Memory B cell (primary cell): ENCODE measurements at places on chromosomes 16 and 17.

- no peak for DNase-seq
Measured at GRCh38 chr16:54334208-54334607, 47.6 kb upstream of the IRX3 start.

DNA sequence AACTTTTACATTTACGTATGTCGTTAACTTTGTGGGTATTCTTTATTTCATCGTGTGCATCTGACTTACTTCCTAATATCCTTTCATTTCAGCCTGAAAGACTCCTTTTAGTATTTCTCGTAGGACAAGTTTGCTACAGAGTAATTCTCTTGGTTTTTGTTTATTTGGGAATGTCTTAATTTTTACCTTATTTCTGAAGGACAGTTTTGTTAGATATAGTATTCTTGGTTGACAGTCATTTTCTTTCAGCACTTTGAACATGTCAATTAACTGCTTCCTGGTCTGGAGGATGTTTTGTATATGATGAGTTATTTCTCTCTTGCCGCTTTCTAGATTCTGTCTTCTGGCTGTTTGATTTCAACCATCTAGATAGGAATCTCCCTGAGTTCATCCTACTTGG lies 109.2 kb upstream of the NACA2 start:
- no peak for DNase-seq

GRCh38 chr16:55500530-55501011 lies 8.3 kb upstream of the LPCAT2 start:
- no peak for DNase-seq

GRCh38 chr16:6970171-6970857 lies 362.3 kb upstream of the RBFOX1 start:
- DNase-seq, result no peak

- no peak for DNase-seq
Measured at GRCh38 chr17:48735062-48735351, 6.5 kb upstream of the HOXB13 start.

GRCh38 chr17:79406316-79406715 lies 204.5 kb downstream of the RBFOX3 start:
- no peak for DNase-seq

GRCh38 chr17:42681976-42682721 lies at the start of gene CNTNAP1:
Gene CNTNAP1, plus strand, starts transcription at chr17:42682531. Its CDS starts 299 bp downstream, at chr17:42682830.
- no peak for DNase-seq

GRCh38 chr17:11487469-11487868 lies 110.8 kb upstream of the DNAH9 start:
- DNase-seq, result no peak

GRCh38 chr16:89921131-89921701 lies 1.9 kb upstream of the TUBB3 start:
- no peak for DNase-seq

GRCh38 chr16:53323924-53324323 lies 110.3 kb upstream of the RBL2 start:
- DNase-seq, result no peak

GRCh38 chr17:9339958-9340357 lies 235.7 kb downstream of the STX8 start:
- no peak for DNase-seq

DNA sequence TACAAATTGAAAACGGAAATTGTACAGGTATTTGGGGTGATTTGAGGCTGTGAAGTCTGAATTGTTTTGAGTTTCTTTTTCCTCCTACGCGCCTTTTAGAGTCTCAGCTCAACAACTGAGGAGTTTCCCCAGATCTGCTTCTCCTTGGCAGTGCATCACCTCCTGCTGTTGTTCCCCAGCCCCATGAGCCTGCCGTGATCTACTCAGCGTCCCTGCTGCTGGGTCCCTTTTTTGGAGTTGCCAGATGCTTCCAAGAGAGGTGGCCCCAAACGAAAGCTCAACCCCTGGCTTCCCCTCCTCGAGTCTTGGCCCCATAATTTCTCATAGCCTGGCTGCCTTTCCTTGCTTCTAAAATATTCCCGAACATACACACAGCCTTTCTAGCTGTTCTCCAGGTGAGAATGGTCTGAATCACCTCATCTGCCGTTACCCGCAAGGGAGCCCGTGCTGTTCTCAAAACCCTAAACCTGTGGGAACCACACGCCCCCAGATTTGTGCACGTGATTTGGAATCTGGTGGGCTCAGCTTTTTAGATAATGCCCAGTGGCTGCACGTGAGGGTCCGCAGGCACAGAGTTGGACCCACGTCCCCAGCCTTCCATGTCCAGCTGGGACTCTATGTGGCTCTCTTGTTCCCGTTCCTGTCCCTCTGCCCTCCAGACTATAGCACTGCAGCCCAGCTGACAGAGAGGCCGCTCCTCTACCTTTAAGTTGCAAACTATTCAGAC lies 179.1 kb upstream of the CHMP6 start:
- DNase-seq, result no peak

DNA sequence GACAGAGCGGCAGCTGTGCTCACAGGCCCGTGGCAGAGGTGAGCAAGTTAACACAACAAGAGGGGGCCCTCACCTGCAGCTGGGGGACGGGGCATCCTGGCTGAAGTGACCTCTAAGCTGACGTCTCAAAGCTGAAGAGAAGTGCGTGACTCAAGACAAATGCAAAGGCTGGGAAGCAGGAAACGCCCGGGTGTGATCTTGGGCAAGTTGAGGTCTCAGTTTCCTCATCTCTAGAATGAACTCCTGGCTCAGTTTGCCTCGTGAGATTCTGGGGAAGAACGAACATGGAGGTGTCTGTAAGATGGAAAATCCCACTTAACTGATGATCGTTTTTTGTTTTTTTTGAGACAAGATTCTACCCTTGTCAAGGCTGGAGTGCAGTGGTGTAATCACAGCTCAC lies 40.1 kb upstream of the C1QL1 start:
- no peak for DNase-seq

- no peak for DNase-seq
Measured at GRCh38 chr16:86232496-86232895, 277.8 kb upstream of the FOXF1 start.

- DNase-seq, result no peak
Measured at GRCh38 chr16:48531011-48531962, 78.7 kb downstream of the N4BP1 start.

- DNase-seq, result no peak
Measured at GRCh38 chr17:42413464-42414040, 9.5 kb downstream of the CAVIN1 start.

DNA sequence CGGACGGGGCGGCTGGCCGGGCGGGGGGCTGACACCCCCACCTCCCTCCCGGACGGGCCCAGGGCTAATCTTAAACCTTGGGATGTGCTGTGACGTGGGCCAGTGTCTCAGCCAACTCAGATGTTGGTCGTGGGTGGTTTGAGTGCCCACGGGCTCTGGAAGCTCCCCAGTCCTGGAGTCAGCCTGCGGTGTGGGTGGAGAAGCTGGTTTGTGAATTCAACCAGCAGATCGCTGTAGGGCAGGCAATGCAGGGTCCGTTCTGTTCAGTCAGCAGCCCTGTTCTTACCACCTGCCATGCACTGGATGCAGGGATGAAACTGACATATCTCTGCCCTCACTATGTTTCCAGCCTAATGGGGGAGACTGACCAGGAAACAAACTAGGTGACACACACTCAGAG lies 8.0 kb upstream of the ZNF500 start:
- no peak for DNase-seq

- DNase-seq, result no peak
Measured at GRCh38 chr16:52540910-52541309, 6.0 kb downstream of the TOX3 start.

- no peak for DNase-seq
Measured at GRCh38 chr17:49779156-49779738, 9.2 kb upstream of the KAT7 start.

GRCh38 chr17:290121-290521 lies 62.5 kb downstream of the RPH3AL start:
- DNase-seq, result no peak

DNA sequence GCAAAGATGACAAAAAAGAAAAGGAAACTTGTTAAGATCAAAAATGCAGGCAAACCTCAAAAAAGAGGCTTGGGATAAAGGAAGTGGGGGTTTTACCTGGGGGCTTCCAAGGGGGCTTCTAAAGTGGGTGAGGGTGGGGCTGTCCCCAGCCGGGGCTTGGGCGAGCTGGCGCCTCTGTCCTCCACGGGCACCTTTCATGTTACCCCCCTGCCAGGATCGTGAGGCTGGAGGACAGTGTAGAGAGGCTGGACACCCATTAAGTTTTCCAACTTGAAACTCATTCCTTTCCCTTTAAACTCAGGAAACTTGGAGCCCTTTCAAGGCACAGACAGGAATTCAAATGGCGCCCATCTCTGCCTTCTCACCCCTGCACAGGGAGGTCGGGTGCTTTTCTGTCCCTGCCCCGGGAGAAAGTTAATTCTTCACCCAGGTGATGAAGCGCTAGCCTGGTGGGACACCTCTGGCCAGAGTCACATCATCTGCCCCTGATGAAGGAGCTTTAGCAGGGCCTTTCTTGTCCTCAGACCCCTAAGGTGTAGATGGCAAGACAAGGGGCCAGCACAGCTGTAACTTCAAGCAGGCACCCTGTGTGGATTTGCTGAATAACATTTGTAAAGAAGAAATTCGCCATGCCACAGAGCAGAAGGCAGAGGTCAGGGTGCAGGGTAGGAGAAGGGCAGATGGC lies 87.3 kb downstream of the C16orf78 start:
- no peak for DNase-seq

DNA sequence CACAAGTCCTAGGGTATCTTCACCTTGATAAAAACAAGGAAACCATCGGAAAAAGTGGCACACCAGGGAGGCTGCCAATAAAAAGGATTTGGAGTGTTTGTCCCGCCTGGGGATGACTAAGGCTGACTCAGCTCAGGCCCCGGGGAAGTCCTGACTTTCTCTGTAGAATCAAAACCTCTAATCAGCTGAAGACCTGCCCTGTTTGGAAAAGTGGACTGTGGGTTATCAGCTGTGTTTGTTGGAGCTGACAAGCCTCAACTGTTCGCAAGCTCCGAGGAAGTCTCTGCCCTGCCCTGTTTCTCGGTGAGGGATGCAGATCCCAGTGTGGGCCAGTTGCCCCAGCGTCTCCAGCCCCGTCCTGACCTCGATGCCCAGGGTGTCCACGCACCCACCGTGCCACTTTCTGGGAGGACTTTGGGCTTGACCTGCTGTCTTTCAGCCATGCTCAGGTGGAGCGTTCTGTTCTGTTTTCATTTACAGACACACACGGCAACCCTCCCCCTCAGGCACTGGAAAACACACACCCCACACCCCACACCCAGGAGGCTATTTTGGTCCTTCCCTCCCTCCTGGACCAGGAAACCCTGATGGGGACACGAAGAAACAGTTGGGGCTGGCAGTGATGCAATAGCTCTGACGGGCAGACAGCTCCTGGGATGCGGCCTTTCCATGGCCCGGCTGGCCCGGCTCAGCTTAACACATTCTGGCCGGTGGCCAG lies 27.6 kb upstream of the PITPNA start:
- DNase-seq, result no peak

DNA sequence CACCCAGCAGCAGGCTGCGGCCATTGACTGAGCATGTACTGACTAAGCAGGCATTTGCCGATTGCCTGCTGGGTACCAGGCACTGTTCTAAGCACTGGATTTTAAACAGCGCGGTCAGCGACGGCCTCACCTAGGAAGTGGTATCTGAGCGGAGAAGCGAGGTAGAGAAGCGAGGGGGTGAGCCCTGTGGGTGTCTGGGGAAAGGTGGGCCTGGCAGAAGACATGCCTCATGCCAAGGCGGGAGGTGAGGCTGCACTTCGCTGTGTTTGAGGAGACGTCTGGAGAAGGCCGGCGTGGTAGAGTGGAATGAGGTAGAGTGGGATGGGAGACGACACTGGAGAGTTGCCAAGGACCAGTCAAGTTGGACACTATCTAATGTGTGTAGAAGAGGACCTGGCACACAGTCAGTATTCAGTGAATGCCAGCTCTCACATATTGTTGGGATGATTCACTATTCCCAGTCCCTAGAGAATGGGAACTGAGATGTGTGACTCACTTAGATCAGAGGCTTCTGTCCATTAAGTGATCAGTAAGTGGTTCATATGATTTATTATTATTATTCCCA lies 14.4 kb downstream of the SYCE1L start:
- no peak for DNase-seq

- DNase-seq, result no peak
Measured at GRCh38 chr17:327296-327695, 25.3 kb downstream of the RPH3AL start.

- no peak for DNase-seq
Measured at GRCh38 chr17:65081439-65081838, 24.9 kb upstream of the GNA13 start.
